ENCODE measurements at places on chromosomes 4 and X.

- DNase-seq = no peak
These were observed 357 bp upstream of the ETNPPL start for GRCh38 chr4:108763226-108763593.

- no peak for DNase-seq
These were observed 2.6 kb downstream of the TSR2 start for GRCh38 chrX:54442790-54443189.

DNA sequence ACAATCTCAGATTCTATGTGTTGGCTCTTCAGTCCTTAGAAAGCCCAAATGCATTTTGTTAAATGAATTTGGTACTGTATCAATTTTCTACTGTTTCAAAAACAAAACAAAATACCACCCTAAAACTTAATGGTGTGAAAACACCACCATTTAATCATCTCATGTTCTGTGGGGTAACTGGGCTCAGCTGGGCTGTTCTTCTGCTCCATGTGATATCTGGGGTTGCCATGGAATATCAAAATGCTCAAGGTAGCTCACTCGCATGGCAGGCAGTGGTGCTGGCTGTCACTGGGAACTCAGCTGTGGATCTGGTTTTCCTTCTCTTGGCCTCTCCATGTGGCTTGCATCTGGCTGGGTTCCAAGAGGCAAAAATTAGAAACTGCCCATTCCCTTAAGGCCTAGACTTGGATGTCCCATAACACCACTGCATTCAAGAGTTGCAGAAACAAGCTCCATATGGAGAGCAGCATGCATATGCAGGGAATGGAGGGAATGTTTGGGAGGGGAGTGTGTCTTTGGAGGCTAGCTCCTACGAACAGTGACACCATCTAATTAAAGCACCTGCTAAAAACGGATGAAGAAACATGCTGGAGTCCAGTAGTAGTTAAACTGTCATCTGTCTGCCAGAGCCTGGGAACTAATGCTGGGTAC is 279.2 kb downstream of the STK32B start:
- DNase-seq = no peak

- DNase-seq = no peak
These were observed 38.6 kb downstream of the ALG13 start for GRCh38 chrX:111719426-111720210.

GRCh38 chr4:71303287-71303686 is 35.5 kb upstream of the SLC4A4 start:
- no peak for DNase-seq

- DNase-seq = no peak
These were observed 76.0 kb downstream of the PDLIM5 start for GRCh38 chr4:94527556-94528233.

DNA sequence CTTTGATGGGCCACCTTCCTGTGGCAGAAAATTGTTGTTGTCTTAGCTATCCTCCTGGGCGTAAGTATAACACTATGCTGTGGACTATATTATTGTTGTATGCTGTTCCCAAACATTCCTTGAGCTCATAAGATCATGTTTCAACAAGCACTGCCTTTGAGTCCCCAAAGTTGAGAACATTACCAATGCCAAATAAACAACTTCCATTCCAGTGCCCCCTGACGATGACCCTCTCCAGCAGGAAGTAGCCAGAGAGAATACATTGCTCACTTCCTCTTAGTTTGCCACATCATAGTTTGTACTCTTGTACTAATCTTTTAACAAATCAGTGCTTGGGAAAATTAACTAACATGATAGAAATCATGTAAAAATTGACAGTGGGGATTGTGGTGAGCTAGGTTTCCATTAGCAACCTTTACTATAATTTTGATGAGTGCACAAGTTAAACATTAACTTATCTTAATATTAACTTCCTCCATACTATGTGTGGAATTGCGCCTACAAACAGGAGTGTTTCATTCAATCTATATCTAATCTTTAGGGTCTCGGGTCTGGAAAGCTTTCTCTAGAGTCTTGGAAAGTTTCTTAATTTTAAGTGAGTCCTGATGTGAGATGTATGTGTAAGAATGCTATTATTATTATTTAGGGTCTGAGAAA is 20.3 kb upstream of the DHX15 start:
- no peak for DNase-seq

DNA sequence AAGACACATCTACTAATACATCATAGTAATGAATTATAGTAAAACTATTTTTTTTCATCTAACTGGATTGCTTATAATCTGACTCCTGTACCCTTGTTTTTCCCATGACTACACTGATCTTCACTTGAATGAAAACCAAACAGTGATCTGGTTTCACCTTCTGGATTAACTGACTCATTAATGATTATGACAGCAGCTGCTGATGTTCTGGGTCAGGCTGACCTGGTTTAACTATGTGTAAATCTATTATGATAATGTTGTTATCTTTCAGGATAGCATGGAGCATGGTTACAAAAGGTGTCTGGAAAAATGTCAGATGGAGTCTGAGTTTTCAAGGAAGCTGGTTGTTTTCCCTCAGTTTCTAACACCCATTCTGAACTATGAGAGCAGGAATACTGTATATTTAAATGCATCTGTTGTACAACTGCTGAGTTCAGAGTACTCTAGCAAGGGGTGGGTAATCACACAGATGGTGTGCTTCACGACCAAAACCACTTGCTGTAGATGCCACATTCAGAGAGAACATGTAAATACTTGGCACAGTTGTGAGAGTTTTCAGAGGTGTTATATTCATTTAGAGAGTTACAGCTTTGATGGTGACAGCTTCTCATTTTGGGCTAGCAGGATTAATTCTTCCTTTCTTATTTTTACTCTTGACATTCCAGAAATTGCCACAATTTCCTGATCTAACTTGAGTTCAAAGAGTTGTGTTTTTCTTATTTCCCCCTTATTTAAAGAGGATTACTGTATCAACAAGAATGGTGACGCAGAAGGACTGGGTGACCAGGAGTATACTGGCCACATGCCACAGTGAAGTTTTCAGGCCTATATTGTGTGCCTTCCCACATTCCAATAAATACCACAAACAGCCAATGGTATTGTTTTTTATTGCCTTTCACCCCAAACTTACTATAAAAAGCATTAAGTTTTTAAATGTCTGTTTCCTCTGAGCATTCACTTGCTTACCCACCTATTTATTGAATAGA is 249.7 kb upstream of the TET2 start:
- DNase-seq = no peak

GRCh38 chrX:13901354-13901753 is 84.5 kb upstream of the GPM6B start:
- peak; percentile 7 for DNase-seq

DNA sequence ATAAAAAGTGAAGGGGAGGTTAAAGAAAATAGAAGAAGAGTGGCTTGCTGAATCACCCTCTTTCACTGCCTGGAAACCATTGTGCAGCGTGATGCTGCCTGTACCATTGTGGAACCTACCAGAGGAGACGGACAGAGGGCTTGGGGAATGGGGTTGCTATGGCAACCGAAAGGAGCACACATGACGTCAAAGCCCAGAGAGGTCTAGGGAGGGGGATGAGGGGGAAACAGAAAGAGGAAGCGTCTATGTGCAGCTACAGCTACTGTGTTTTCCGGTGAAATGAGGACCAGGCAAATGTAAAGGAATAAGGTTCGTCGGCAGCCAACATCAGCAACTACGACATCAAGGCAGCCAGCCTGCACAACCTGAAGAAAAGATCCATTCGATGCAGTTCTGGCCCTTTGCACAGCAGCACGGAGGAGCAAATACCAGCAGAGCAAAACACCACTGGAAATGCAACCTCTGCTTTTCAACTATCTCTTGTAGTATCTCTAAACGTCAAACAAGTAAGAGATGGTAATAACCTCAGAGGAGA is at the start of gene MAPK10:
TSS of gene MAPK10 (minus strand) at position 110 of the 535 bp plus-strand sequence.
- DNase-seq = peak; percentile 88

DNA sequence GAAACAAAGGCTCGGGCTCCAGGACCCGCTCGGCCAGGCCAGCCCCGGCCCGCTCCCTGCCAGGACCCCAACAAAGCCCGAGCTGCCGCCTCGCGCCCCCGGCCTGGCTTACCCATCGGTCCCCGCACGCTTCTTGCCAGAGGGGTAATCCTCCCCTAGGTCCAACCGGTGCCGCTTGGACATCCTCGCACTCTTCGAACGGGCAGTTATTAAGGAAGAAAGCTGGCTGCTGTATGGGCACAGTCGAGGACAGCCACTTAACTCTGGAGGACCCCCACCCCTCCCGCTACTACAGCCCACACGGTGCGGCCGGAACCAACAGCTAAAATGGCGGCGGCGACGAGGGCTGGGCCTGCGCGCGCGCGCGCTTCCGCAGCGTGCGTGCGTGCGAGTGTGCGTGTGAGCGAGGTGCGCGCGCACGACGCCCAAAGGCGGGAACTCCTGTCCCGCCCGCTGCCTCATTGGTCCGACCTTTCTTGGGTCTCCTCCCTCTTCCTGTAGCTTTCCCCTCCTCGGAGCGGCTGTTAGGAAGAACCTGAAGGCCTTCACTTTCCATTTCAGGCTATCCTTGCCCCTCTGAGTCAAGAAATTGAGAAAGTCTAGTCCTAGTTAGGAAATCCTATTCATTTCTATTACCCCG is at the start of gene DHX15:
TSS of gene DHX15 (minus strand) at position 344 of the 640 bp plus-strand sequence. CDS start at position 183, 161 bp downstream.
- DNase-seq = peak; percentile 98

GRCh38 chrX:120457766-120458180 is 11.3 kb downstream of the LAMP2 start:
- peak; percentile 62 for DNase-seq

GRCh38 chrX:108117988-108118387 is 26.4 kb downstream of the ATG4A start:
- no peak for DNase-seq

DNA sequence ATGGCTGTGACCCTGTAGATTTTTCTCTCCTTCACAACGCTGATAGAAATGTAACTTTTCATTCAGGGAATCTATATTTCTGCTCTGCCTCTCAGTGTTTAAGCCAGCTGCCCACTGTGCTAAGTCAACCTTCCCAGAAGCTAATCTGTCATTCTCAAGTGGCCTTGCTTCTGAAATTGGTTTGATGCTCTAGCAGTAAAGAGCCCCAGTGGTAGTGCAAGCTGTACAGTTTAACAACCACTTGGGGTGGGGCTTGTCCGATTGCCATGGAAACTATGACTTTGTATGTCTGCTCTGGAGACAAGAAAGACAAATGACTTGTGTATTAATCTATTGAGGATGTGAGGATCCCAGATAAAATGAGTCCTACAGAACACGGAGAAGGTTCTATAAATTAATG is 620.9 kb upstream of the GALNT7 start:
- DNase-seq = no peak

- DNase-seq = peak; percentile 23
These were observed 66.1 kb downstream of the NR3C2 start for GRCh38 chr4:148376151-148376550.

- DNase-seq = no peak
These were observed 157.2 kb upstream of the USP9X start for GRCh38 chrX:40928076-40928475.

DNA sequence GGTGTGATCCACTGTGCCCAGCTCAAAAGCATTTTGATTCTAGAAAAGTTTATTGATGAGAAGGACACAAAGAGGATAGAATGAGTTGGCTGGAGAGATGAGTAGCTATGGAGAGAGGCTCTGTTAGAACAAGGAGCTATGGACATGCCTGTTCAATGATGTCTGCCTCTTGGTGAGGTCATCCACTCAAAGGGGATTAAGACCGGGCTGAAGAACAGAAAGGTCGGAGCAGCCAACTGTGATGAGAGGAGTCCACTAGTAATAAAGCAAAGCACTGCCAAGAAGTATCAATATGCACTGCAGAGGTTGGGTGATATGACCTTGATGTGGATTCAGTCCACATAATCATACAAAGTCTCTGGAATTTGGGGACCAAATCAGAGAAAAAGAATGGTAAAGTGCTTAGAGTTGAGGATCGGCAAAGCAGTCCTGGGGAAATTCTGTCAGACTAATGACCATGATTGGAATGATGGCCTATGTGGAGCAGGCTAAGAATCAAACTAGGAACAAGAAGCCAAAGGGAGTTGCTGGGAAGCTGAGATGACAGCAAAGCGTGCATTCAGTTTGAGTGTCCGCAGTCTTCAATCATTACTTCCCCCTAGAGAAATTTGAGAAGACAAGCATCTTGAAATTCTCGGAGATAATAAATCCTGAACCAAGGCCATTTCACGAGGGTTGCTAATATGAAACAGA is 55.7 kb upstream of the MMAA start:
- no peak for DNase-seq

DNA sequence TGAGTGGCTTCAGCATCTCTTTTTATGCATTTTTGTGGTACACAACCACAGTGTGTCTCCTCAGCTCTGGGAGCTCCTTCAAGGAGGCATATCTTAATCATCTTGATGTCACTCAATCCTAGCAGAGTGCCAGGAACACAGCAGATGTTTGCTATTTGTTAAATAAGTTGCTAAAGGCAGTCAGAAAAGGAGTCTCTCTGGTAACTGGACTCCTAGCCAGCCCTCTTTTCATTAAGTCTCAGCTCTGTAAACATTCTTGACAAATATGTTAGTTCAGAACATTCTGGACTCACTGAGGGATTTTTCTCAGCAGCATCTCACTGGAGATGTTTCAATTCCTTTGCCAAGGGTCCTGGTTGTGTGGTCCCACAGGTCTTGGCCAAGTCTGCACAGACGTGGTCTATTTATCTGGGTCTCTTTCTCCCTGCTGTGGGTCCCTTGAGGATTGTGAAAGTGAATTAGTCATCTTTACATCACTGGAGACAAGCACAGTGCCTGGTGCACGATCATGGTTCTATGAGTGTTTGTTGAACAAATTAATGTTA is 20.3 kb upstream of the FAM9C start:
- peak; percentile 74 for DNase-seq

DNA sequence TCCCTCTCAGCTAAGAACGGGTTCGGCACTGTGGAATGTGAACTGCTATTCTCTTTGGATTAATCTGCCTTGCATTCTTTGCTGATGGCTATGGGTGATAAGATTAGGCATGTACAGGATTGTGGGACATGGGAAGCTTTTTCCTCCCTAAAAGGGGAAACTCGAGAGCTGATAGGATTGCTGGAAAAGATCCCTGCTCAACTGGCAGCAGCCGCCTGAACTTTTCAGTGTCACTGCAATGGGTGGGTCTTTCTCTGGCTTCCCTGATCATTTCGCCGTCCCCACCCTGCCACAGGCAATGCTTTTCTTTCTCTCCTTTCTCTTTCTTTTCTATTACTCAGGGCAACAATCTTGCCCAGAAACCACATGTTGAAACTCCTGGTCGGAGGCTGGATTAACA is 20.5 kb downstream of the PAGE2 start:
- no peak for DNase-seq

DNA sequence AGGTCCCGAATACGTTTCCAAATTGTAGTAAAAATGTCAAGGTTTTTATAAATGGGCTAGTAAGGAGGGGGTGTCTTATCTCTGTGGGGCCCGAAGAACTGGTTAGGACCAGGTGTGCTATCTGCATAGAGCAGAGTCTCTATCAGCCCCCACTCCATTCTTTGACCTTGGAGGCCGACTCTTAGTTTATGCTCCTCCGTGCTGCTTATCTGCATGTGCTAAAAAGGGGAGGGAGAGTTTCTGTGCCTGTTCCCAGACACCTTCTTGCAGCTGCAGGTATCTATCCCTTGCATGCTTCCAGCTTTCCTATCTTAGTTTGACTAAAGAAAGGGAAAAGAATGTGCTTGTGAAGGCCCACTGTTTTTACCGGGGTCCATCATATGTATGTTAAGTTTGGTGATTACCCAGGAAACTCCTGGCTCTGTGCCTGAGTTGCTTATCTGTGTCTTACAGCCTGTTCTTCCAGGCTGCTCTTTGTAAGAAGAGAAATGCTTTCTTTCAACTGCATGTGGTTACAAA is 28.6 kb upstream of the NAF1 start:
- no peak for DNase-seq
